M059J (cell line): ENCODE measurements at places on chromosomes 4 and X.
A peak's percentile ranks its signal among the peaks of the same experiment; 100 is the strongest.

DNA sequence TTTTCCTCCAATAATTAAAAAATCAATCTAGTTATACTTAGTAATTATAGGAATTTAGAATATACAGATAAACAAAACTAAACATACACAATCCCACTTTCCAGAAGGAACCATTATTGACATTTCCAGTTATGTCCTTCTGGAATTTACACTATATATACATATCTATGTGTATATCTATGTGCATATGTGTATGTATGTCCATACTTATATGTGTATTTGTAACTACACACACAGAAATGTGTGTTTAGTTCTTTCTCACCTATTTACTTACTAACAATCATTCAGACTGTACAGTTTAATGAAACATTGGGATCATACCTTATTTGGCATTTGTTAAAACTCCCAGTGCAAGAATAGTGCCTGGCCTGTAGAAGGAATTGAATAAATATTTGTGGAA, 126.4 kb downstream of the FHIP1A start:
- DNase-seq = no peak

- no peak for DNase-seq
These were observed 2.9 kb downstream of the FMR1 start for GRCh38 chrX:147914591-147914990.

DNA sequence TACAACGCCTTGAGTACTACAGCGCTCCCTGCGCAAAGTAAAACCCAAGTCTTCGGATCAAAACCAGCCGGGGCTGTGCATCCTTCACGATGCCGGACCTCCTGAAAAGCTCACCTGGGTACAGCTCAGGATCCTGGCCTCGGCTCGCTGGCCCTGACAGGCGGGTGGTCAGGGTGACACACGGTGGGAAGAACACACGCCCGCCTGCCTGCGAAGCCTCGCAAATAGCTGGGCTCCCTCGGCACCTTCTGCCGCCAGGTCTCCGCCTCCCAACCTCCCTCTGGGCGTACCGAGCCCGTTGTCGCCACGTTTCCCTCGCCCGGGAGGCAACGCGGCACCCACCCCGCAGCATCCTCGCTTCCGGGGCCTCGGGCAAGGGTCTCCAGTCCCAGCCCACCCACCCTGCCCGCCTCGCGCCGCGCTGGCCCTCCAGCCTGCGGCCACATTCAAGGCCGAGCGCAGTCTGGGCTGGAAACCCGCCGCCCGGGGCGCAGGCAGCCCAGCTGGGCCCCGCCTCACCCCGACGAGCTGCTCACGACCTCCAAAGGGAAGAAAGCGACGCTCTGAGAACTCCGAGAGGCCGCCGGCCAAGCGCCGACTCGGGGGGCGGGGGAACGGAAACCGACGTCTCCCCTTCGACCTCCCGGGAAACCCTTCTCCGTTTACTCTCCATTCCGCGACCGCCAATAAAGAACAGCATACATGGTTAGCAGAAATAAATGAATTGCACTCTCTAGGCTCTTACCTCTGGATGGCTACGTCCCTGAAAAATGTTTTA, 511 bp downstream of the PPM1K start:
- peak; percentile 62 for DNase-seq

GRCh38 chr4:123495530-123495929, 98.9 kb downstream of the SPRY1 start:
- DNase-seq = no peak

- DNase-seq = peak; percentile 66
These were observed 140.6 kb upstream of the SCML1 start for GRCh38 chrX:17596546-17597205.

DNA sequence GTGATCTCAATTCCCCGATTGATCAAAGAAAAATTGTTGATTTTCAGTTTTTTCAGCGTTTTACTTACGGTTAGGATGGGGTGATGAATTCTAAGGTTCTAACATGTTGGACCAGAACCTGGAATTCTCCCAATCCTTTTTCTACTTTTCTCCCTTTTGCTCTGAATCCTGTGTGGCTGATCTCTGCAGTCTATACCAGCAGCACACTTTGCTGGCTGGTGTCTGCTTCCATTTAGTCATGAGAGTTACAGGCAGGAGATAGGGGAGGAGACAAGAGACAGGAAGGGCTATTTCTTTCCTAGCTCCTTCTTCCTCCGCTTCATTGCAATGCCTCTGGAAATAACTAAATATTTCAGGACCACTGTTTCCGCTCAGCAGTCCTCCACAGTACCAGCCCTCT, 623.9 kb downstream of the CENPC start:
- DNase-seq = no peak

DNA sequence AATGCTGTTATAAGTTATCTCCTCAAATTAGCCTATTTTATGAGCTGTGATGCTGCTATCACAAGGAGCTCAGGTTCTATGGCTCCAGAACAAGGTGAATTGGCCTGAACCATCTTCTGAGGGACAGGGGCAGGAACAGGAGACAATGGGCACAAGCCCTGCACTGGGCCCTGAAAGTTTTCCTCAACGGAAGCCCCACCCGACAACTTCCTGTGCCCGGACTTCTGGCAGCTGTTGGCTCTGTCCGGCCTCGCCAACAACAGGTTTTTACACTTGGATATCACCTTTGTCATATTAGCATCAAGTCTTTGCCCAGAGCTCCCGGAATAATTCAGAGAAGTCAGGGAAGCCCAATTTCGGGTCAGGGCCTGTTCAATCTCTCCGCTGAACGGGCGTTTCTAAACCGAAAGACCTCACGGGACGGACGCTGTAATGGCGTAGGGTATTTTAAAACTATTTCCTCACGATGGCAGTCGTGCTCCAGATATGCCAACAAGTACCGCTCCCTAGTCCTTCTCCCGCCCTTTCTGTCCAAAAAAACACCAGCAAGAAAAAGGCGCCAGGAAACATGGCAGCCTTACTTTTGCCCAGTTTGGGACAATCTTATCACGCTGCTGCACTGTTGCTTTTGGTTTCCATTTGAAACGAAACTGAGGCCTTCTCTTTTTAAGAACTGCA, 201.0 kb upstream of the STK26 start:
- DNase-seq = no peak

GRCh38 chr4:41322617-41323016, 65.9 kb downstream of the UCHL1 start:
- DNase-seq = no peak

DNA sequence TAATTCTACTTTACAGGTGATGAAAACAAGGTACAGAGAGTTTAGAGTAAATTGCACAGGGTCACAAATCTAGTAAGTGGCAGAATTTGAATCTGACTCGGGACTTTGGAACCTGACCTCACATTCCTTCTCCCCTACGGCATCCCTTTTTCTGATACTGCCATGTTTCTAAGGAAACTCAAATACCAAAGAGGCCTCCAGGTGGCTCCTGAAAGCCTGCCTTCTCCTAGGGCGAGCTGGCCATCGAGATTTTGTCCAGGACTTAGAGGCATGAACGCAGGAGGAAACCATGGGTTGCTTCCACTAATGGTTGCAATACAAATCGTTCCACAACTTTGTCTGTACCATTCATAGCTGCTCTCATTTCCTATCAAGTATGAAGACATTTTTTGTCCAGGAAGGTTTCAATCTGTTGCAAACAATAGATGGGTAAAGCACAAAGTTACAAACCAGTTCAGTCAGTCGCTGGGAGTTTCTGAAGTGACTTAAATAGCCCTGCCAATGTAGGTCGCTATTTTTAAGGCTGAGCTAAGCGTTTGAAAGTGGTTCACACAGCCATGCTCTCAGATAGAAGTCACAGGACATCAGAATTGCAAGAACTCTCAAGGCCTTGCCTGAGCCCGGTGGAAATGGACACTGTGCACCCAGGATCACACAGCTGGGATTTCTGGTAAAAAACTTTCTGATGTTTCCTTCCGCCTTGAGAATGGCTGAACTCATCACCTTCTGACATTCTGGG, 296.6 kb upstream of the PRPS2 start:
- DNase-seq = peak; percentile 24

DNA sequence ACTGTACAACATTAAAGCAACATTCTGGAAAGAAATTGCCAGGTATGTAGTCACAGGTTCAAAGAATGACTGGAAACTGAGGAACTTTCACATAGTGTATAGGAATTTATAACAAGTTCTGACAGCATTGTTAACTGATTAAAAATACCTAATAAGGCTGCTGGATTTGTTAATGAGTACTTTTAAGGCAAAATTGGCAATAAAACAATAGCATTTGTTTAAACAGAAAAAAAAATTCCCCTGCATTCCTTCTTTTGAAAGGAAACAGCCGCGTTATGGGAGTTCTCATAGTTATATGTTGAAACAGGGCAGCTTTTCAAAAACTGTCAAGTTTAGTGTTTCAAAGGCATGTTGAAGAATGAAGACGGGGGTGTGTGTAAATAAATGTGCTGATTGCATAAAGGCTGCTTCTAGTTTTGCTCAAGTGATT, 282.5 kb upstream of the FAT1 start:
- no peak for DNase-seq

DNA sequence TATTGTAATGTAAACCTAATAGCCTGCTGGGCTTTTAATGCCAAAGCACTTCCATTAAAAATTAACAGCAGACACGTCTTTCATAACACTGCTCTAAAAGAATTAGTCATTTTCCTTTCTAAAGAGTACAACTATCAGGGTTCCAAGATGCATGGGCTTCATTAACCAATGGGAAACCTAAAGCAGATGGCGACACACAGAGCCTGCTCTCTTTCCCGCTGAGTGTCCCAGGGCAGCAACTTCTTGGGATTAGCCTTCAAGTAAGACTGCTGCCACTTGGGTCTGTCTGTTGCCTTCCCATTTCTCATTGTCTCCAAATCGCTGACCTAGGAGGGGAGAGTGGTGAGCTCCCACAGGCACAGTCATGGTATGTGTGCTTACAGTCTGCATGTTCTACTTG, 14.0 kb upstream of the PHKA2 start:
- DNase-seq = no peak

DNA sequence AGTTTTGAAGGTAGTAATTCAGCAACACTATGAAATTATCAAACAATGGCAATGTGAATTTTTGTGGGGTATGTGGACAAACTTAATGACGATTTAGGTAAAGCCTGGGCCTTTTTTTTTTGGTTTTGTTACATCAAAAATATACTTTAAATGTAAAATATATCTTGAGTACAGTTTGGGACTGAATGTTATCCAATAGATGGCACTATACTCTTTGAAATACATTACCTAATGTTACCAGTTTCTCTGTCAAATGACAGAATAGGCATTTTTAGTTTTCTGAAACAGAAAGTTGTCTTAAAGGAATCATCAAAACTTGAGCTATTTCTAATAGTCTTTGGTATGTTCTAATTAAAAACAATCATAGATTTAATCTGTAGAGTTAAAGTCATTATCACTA, 1651.9 kb downstream of the C4orf33 start:
- DNase-seq = no peak

GRCh38 chr4:36944232-36944631, 300.3 kb upstream of the NWD2 start:
- DNase-seq = no peak

DNA sequence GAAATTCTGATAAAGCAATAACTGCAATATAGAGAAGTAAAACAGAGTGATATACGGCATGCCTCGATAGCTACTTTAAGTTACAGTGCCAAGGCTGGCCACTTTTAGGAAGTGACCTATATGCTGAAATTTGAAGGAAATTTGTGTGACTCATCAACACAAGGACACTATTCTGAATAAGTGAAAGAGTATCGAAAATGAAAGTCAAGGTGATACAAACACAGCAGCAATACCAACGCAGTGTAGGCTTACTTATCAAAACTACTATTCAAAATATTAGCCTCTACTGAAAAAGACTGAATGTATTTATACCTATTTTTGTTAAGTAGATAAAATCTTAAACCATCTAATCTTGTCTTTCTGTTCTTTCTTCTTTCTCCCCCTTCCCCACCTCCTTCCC, 459.9 kb upstream of the GNPDA2 start:
- no peak for DNase-seq

DNA sequence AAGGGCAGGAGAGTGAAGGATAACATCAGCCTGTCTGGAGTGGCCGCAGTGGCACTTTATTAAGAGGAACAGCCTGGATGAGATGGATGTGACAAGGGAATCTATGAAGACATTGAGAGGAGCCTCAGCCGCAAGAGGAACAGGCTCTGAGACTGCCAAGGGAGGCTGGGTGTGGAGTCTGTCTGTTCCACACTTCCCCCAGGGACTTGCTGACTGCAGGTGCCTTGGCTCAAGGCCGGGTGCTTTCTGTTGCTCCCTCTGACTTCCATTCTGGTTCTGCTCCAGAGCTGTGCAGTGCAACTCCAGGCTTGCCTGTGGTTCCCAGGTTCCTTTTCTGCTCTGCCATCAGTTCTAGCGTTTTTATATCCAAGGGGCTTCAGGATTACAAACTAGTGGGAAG, 54.6 kb downstream of the FRMPD3 start:
- DNase-seq = no peak

GRCh38 chrX:74023203-74023602, 280.8 kb upstream of the ZCCHC13 start:
- peak; percentile 26 for DNase-seq

- no peak for DNase-seq
These were observed 40.1 kb downstream of the NUDT11 start for GRCh38 chrX:51456246-51456645.

DNA sequence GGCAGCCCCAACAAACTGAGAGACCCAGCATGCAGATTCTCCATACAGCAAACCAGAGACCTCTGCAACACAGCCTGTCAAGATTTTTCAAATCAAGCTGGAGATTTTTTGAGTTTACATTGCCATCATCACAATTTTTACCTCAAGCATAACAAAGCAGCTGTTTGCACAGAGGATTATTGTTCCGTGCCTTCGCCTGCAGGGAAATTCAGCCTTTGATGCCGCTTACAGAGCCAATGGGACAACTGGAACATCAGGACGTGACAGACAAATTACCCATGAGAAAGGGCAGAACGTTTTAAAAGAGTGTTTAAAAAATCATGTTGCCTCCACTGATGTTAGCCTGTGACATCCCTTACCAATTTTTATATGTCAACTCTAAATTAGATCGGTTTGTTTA, 363.7 kb downstream of the FBXW7 start:
- DNase-seq = no peak

DNA sequence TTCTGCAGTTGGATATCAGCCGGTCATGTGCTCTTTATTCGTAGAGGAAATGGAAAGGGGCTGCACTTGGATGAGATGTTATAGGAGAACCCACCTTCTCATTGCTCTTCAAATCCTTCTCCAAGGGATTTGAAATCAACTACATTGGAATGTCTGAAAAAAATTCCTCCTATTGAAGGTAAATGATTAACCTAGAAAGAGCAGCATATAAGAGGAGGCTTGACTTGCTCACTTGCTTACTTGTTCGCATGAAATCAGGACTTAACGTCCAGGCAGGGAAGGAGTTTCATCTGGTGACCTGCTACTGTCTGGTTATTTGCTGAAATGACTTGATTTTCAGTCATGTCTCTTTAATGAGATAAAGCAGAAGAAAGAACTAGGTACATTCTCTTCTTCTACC, 338.4 kb upstream of the NOCT start:
- DNase-seq = no peak
